ENCODE measurements at places on chromosomes 3 and 15. TPM values are rescaled to one million over a fixed set of nuclear protein-coding genes. Genes with fewer than 3 reads are reported as not detected.

GOLGA8J gene
- total RNA-seq, result not detected

DZIP1L gene
- 13.6 TPM for total RNA-seq

PRSS50 gene
- total RNA-seq, result not detected

TGM5 gene
- total RNA-seq, result not detected

TM6SF1 gene
- 4.2 TPM for total RNA-seq

BMF gene
- 0.17 TPM for total RNA-seq

IGSF11 gene
- not detected for total RNA-seq

XYLB gene
- total RNA-seq, result 5.7 TPM

SPG21 gene
- total RNA-seq, result 63.9 TPM

BDH1 gene
- 10.1 TPM for total RNA-seq

CCDC39 gene
- not detected for total RNA-seq

FOXB1 gene
- not detected for total RNA-seq

GCNT3 gene
- total RNA-seq, result not detected

GOLGA6L7 gene
- not detected for total RNA-seq

BTD gene
- 12.8 TPM for total RNA-seq

SPESP1 gene
- total RNA-seq, result 3.7 TPM

ZKSCAN7 gene
- 5.2 TPM for total RNA-seq

CMTM8 gene
- 1.5 TPM for total RNA-seq
